ENCODE measurements at places on chromosomes 6 and 20.

GRCh38 chr6:167714152-167714551 lies 112.6 kb upstream of the AFDN start:
- DNase-seq, result no peak

- DNase-seq, result no peak
Measured at GRCh38 chr6:161463071-161463470, 189.2 kb upstream of the AGPAT4 start.

- no peak for DNase-seq
Measured at GRCh38 chr6:37866590-37867507, 47.3 kb downstream of the ZFAND3 start.

DNA sequence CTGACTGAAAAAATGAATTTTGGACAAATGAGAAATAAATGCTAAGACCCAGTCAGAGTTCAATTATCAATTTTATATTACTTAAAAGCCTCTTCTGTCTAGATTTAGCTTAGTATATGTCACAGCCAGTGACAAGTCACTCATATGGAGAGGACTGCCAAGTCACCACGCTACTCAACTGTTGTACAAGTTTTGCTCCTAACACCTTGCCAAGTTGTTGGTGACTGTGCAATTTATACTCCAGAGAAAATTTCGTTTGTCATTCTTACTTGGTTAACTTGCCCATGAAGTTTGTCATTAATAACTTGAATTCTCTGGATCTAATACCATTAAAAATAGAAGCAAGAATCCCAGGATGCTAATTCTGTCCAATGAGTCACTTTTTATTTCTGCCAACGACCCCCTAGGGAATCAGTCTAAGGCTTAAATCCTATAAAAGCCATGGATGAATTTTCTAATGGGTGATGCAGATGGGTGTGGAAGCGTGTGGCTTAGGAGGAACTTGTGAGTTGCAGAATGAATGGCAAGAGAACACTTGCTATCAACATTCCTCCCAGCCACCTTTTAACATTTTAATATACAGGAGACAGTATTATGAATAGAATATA lies 30.4 kb upstream of the FBXO30 start:
- DNase-seq, result no peak

GRCh38 chr6:108714101-108714765 lies 134.0 kb upstream of the ARMC2 start:
- no peak for DNase-seq

Data from NCI-H1092 (cell line).